Bronchial epithelial cell (primary cell): ENCODE measurements at places on chromosomes 7 and 10. TPM values are rescaled to one million over a fixed set of nuclear protein-coding genes. Genes with fewer than 3 reads are reported as not detected.

The ACSM6 gene
- not detected in 2 replicates for total RNA-seq

The HPSE2 gene
- not detected in 2 replicates for total RNA-seq

The SRRM3 gene
- 0.26 and 0.51 TPM in 2 replicates for total RNA-seq

The EBLN1 gene
- total RNA-seq = not detected in 2 replicates

The ZDHHC4 gene
- 92.1 and 94.6 TPM in 2 replicates for total RNA-seq

The KIAA1549 gene
- total RNA-seq = 0.13 and 0.26 TPM in 2 replicates

The MDFIC gene
- 8.7 and 9.7 TPM in 2 replicates for total RNA-seq

The FAM20C gene
- total RNA-seq = 1.3 and 2.4 TPM in 2 replicates

GRCh38 chr10:87636313-87636915, 23.3 kb upstream of the PAPSS2 start:
- no peak for DNase-seq

GRCh38 chr7:50264908-50265307, 39.6 kb upstream of the IKZF1 start:
- DNase-seq = peak; percentile 3

DNA sequence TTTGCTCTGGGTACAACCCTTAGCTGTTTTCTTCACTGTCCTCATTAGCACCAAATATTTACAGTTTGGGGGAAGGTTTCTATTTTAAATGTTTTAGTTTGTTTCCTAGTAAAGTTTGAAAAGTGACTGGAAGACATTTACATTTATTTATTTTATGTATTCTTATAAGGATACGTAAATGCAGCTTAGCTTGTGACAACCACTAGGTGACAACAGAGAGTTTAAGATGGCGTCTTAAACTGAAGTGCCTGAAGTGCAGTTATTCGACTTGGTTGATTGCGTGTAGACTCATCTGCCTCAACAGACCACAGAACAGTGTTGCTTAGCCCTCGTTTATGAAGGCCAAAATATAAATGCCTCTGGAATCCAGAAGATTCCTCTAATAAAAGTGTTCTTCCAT, 378.2 kb upstream of the MYO3A start:
- DNase-seq = no peak

DNA sequence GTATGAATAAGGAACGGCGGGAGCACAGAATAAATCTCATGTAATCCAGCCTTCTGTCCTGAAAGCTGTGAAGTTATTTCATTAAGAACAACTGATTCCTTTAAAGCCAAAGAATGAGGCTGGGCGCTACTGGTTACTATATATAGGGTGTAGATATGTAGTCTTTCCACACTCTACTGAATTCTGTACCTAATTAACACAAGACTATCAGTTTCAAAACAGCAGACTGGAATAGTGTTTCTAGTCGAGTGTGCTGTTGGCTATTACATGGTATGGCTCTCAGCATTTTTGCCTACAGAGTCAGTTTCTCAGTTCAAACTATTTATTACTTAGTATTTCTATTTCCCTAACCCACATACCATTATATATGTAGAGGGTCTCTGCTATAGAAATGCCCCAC, 163.3 kb downstream of the THSD7A start:
- no peak for DNase-seq

DNA sequence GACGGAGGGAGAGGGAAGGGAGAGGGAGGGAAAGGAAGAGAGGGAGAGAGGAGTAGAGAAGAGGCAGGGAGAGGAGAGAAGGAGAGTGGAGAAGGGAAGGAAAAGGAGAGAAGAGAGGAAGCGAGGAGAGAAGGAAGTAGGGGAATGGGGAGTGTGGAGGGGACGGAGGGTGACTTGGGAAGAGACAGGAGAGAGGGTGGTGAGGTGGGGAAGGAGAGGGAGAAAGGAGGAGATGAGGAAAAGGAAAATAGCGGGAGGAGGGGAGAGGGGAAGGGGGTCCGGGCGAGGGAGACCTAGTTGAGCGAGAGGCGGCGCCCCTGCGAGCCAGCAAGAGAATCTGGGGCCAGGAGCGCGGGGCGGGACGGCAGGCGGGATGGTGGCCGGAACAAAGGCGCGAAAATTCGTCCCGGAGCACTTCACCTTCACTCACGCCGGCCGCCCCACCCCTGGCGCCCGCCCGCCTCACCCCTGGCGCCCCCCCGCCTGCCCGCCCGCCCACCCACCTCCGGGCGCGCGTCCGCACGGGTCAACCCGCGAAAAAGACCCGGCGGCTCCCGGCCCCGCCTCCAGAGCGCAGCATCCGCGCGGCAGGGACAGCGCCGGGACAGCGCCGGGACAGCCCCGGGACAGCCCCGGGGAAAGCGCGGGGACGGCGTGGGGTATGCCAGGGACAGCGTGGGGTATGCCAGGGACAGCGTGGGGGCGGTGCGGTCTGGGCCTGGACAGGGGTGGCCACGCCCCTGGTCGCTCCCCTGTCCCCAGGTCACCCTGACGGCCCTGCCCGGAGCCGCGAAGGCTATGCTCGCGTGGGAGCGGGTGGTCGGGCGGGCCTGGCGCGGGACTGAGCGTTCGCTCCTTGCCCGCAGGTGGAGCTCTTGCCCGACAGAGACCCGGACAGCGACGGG, 4.2 kb downstream of the VSTM2A start:
- no peak for DNase-seq

DNA sequence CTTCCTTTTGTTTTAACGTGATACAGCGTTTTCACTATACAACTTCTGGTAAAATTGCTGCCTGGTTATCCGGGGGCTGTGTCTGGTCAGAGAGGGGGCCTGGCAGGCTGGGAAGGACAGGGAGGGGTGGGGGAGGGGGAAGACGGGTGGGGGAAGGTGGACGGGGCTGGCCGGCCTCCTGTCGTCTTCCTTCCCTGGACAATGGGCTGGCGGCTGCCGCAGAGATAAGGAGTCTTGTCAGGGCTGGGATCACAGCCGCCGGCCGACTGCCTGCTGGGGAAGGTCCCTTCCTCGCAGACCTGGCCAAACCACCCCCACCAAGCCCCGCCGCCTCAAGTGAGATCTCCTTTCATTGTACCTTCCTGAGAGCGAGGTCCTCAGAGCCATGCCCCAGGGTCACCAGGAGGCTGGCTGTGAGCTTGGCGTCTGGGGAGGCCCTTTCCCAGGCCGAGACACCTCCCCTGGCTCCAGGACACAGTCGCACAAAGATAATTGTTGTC, 151.2 kb upstream of the TNRC18 start:
- DNase-seq = no peak

DNA sequence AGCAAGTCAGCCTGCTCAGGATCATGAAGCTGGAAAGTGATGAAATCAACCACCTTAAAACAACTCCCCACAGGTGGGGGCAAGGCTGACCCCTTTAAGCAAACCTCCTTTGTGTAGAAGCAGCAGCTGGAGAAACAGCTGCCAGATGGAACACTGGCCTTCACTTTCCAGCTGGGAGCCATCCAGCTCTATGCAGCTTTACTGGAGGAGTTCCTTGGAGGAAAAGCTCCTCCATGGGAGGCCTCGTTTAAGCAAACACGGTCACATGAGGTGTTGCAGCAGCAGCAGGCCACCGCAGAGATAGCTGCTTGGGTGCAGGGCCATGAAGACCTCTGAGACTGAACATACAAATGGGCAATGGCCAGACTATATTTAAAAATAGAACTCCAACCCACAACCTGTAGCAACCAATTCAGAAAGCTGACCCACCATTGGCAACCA, 13.0 kb upstream of the DLG5 start:
- DNase-seq = no peak

GRCh38 chr7:35522697-35523096, 172.2 kb downstream of the HERPUD2 start:
- no peak for DNase-seq

DNA sequence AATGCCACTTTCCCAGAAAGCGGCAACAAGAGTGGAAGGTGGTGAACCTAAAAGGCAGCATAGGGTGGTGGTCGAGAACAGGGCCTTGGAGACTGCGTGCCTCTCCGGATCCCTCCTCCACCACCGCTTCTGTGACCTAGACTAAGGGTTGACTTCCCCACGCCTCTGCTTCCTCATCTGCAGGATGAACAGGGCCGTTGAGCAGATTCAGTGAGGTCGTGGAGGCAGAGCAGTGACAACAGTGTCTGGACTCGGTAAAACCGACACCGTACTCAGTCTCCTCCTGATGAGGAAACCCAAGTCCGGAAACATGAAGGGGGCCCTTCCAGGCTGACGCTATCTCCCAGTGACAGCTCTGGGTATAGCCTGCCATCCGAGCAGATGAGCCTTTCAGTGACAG, 162.6 kb downstream of the CELF2 start:
- DNase-seq = no peak

GRCh38 chr7:55309040-55309991, 55.8 kb upstream of the LANCL2 start:
- DNase-seq = no peak

DNA sequence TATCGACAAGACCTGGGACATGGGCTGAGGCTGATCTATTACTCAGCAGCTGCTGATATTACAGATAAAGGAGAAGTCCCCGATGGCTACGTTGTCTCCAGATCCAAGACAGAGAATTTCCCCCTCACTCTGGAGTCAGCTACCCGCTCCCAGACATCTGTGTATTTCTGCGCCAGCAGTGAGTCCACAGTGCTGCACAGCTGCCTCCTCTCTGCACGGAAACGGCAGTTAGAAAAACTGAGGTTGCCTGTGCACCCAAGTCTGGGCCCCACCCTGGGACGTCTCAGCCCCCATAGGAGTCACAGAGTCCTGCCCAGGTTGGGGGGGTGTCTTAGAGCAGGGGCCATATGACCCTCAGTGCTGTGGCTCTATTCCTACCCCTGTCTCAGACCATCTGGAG, 167.4 kb upstream of the PRSS58 start:
- no peak for DNase-seq

DNA sequence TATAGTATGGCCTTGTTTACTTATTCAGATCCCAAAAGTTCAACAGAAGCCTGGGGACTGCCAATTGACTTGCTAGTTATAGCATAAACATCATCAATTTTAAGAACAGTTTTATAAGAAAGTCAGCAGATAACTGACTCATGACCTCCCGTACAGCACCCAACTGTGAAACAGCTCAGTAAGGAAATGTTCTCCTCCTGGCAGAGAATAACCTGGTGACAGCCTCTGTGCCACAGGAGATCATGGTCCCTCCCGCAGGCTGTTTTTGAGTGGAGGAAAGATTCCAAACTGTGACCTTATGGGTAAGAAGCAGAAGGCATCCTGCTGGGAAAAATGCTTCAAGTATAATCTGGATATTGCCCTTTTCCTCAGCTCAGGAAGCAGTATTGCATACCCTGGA, 182.5 kb downstream of the SEMA3D start:
- no peak for DNase-seq

GRCh38 chr7:1053002-1053411, 8.7 kb downstream of the GPR146 start:
- DNase-seq = no peak

- no peak for DNase-seq
Observed at GRCh38 chr7:1022356-1022755, 22.0 kb upstream of the GPR146 start.

DNA sequence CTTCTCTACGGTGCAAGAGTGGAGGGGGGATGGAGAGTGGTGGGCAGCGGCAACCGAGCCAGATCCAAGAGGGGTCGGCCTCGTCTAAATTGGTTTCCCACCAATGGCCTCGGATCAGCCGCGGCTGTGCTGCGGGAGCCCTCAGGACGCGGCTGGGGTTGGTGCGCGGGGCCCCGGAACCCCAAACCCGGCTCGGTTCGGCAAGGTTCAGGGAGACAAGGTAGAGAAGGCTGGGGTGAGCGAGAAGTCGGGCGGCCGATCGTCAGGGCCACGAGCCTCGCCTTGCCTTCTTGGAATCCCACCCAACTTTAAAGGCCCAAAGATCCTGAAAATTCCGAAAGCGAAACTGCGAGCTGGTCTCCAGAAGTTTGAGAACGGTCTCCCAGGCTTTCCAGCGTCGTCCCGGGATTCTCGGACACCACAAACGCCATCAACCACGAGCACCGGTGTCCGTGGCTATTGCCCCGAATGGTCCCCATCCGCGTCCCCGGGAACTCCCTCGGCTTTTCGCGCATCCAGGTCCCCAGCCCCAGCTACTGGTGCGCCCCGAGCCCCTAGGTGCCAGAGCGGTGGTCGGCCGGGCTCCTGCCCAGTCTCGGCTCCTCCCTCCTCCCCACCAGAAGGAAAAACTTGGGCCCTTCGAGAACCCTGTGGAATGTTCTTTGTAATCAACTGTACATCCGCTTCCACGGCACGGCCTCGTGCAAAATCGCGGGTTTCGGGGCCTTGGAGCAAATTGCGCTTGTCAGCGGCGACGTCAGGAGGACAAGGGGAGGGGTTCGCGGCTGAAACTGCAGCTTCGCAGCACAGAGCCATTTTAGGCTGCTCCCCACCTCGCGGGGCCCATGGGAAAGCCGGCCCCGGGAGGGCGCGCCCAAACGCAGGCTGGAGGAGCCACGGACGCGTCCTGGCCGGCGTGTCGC, 3.2 kb downstream of the SFMBT2 start:
- DNase-seq = no peak

- DNase-seq = no peak
Observed at GRCh38 chr7:143362131-143363015, at the start of gene FAM131B. Gene FAM131B (minus strand): TSS chr7:143362713. CDS start chr7:143362603, 110 bp downstream.

DNA sequence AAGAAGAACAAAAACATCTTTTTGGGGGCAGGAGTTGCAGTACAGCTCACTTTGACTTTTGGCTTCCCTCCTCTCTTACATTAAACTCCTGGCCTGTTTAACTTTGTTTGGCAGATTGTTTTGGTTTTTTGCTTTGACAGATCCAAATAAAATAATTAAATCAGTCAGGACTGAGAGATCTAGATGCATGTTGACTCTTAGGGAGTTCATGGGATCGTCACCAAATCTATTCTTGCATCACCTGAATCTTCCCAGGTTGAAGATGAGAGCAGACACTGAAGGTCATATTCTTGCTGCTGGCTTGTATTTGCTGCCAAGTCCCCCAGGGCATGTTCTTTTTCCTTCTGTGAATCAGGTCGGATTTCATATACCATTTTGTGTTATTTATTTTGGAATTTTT, 759.4 kb downstream of the CNTNAP2 start:
- no peak for DNase-seq

GRCh38 chr10:132885451-132886210, 56.7 kb downstream of the CFAP46 start:
- no peak for DNase-seq

- no peak for DNase-seq
Observed at GRCh38 chr7:6227294-6227846, 45.1 kb downstream of the CYTH3 start.

DNA sequence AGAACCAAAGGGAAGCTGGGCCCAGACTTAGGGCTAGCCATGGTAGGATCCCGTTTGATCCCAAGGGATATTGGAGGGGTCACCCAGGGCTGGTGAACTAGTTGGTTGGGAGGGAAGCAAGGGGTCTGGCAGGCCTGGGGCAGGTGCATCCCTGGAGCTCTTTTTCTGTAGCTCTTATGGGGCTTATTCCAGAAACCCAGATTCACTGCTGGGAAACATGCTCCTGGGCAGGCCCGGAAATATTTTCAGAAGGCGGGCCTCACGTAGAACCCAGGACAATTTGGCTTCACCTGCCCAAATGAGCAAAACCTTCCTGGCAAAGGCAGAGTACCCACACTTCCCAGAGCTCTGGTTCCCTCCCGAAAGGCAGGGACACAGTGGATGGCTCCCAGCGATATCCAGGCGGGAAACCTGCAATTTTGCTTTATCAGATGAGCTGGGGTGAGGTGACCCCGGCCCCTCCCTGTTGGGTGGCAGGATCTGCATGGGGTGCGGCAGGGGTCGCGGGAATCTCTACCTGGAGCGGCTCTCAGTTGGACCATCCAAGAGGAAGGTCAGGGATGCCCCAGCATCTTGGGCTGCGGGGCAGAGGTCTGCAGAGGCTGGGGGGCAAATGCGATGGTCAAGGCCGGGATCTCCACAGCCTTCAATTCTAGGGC, 533.9 kb downstream of the TCERG1L start:
- no peak for DNase-seq
